Spleen (tissue), 13 donors: ENCODE measurements at places on chromosomes 11 and 22.

DNA sequence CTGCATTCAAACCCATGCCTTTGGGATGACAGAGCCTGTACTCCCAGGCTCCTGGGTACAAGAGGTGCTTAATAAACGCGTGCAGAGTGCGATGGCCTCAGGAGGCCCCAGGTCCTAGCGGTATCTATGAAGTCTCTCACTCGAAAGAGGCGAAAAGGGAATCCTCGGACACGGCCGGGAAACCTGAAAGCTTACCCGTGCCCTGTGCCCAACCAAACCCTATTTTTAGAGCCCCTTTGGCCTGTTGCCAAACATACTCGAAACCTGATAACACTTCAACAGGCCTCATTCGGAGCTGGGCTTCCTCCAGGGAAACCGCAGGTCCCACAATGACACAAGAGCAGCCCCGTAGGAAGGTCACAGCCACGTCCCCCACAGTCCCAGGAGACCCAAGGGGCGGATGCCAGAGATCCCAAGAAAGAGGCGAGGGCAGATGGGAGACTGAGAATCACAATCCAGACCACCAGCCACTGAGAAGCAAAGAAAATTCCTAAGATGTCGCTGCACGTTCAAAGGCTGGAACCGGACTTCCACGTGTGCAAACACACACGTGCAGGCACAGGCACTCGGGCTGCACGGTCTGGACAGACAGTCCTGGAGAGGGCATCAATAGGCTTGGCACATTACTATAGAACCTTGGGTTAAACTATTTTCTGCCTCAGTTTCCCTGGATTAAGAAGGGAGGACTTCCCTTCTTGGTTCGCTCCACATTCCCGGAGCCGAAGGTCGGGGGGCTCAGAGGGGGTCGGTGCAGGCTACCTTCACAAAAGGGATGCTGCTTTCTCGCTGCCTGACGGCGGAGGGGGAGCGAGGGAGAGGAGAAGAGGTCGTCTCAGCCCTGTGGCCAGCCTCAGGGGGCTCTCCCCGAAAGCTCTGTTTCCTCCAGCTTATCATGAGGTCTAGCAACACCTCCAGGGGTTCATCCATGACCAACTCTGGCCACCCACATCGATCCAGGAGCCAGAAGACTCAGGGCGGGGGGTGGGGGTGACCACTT lies 8.2 kb downstream of the PDGFB start:
- no peak for DNase-seq

- no peak for DNase-seq
These were observed 9.4 kb upstream of the EI24 start for GRCh38 chr11:125559888-125560287.

DNA sequence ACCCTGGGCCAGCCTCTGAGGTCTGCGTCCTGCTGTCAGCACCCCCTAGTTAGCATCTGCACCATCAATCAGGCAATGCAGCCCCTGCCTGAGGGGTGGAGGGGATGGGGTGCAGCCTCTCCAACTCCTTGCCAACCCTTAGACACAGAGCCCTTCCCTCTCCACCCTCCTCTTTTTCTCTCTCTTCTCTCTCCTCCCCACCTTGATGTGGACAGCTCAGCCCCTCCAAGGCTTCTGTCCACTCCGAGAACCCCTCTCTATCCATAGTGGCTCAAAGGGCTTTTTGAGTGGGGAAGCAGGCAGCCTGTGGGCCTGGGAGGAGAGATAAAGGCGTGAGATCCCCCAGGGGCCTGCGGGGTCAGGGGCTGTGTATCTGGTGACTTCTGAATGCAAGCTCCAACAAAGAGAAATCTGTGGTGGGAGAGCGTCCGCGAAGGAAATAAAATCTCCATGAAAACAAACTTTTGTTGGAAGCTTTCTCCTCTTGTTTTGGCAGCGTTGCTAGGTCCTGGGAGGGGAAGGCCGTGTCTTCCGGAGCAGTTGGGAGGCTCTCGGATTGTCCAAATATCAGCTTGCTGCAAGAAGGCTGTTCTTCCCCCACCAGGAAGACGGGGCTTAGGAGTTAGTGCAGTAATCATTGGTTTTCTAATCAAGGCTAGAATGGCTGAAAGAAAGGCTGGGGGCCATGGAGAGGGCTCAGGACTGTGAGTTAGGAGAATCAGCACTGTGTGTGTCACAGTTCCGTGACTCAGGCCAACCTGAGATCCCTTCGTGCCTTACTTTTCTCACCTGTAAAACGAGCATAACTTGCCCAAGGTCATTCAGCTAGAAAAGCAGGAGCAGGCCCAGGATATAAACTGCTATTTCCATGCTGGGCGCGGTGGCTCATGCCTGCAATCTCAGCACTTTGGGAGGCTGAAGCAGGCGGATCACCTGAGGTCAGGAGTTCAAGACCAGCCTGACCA lies 50.3 kb downstream of the PKNOX2 start:
- DNase-seq: peak; percentile 59

DNA sequence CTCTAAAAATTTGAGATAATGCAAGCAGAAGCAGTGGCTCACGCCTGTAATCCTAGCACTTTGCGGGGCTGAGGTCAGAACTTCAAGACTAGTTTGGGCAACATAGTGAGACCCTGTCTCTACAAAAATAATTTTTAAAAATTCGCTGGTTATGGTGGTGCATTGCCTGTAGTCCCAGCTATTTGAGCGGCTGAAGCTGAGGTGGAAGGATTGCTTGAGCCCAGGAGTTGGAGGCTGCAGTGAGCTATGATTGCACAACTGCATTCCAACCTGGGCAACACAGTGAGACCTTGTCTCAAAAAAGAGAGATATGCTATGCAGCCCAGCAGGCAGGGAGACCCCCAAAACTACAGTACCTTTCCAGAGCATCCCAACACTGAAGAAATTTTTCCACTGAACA lies 2.3 kb downstream of the CTSC start:
- DNase-seq: no peak

- no peak for DNase-seq
These were observed 110.9 kb downstream of the NTM start for GRCh38 chr11:131481303-131481702.

- no peak for DNase-seq
These were observed 36.1 kb upstream of the AMPD3 start for GRCh38 chr11:10418950-10419310.
